CD4-positive, alpha-beta T cell treated with Interferon gamma for 1 hour (primary cell): ENCODE measurements at places on chromosomes 11 and 22.

GRCh38 chr11:34978236-34979191 is 62.1 kb downstream of the PDHX start:
- DNase-seq, result no peak

- DNase-seq, result no peak
Measured at GRCh38 chr11:2321311-2321683, 19.5 kb downstream of the TSPAN32 start.

GRCh38 chr11:105033343-105033742 is 1.6 kb downstream of the CASP1 start:
- peak; percentile 33 for DNase-seq

DNA sequence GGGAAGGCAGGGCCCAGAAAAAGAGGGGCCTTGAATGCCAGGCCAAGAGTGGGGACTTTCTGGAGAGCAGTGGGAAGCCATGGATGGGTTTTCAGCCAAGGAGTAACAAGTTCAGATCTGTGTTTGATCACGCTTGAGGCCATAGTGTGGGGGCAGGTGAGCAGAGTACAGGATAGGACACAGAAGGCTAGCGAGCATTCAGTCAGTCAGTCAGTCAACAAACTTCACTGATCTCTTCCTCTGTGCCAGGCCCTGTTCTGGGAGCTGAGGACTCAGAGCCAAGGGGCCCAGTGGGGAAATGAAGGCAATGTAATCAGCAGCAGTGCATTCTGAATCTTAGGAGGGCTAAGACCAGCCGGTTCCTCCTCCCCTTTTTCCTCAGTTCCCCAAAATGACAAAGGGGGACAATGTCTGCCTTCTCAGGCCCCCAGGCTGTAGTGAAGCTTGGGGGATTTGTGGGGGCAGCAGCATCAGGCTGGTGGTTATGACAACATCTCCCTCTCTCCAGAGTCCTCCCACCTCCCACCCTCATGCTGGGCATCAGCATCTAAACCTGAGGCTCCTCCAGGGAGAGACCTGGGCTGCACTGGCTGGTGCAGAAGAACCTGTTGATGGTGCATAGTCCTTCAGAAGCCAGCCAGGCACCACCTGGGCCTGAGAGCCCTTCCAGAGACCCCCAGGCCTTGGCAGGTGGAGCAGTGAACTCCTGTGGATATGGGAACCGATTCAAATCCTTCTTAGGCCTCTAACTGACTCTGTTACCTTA is 42.9 kb upstream of the TPBGL start:
- no peak for DNase-seq

DNA sequence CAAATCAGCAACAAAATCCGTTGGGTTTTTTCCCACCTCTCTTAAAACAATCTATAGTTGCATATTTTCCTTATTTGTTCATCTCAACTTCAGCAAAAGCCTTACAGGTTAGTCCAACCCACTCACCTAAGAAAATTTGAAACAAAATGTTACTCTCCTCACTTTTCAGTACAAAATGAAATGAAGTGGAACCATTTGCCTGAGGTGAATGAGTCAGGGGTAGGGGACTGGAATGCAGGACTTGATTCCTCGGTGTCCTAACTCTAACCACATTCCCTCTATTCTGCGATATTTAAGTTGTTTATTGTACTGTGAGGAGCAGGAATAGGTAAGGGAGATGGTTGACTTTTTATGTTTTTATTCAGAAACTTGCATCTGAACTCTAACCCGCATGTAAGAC is 16.4 kb downstream of the ATP5MG start:
- no peak for DNase-seq

GRCh38 chr11:60869451-60869825 is 2.1 kb downstream of the ZP1 start:
- DNase-seq, result no peak

- no peak for DNase-seq
Measured at GRCh38 chr11:78350091-78350645, 67.5 kb downstream of the GAB2 start.

DNA sequence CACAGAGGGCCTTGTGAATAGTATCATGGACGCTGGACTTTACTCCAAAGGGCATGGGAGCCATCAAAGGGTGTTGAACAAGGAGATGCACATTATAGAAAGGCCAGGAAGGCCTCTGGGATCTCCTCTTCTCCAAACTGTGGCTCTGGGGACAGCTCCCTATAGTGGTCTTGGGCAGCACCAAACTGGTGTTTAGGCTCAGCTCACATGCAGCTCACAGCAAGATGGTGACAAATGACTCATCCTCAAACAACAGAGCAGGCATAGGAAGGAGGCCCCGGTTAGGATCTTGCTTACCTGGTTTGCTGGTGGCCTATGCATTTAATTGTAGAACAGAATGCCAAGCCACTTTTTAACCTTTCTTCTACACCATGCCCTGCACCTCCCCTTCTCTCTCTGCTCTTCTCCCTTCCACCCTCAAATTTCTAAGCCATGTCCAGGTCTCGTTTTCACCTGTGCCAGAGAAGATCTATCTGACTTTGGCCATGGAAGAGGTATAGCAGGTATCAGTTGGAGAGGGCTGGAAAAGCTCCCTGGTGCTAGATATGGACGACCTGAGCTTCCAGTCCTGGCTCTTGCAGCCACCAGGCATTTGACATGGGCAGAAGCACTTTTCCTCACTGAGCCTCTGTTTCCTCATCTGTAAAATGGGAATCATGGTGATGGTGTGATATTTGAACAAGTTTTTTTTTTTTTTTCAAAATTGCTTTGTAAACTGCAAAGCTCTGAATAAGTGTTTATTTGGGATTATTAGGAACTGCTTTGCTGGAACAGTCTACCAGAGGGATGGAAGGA is 14.4 kb upstream of the EHF start:
- no peak for DNase-seq

DNA sequence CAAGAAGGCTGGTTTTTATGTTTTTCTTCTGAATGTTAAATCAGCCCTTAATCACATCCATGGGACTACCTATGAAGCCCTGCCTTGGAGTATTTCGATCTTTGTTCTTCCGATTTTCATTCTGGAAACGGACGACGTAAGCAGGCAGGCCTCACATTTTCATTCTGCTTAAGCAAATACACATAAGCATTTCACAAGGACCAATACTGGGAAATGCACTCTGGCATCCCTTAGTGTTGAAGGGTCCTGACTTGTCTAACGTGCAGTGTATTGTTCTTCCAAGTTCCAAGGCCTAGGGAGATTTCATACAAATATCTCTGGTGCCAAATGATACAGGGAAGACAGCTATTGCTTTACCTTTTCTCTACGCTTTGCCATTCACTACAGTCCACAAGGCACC is 143.8 kb downstream of the LARGE1 start:
- DNase-seq, result no peak

DNA sequence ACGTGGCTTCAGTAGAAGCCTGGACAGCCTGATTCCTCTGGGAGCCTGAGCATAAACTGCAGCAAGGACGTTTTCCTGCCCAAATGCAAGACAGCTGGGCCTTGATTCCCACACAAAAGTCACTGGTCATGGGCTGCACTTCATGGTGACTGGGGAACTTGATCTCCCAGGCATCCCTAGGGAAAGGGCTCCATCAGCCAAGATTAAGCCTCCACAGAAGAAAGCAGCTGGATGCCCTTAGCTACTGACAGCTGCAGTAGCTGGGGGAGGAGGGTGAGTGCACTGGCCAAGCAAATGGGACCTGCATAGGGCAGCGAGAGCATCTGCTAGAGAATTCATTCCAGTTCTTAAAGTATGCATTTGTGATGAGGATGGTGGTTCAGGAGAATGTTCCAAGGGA is 267.4 kb upstream of the ISX start:
- DNase-seq, result no peak

- DNase-seq, result no peak
Measured at GRCh38 chr11:112617977-112618826, 343.0 kb upstream of the NCAM1 start.

DNA sequence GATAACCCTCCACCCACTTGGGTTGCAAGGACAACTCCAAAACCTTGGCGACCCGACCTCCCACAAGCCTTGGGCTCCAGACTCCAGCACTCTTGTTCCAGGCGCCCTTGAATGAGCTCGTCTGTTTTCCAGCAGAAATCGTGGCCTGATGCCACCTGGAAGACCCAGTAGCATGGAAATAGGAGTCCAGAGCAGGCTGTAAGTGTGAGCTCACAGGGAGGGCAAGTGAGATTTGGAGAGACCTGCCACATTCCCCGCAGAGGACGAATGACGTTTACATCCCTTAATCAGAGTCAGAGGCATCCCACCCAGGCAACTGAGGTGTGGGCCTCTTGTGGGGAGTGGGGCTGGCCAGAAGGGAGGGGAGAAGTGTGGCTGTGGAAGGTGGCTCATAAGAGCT is 71.9 kb downstream of the LDLRAD3 start:
- DNase-seq, result no peak

DNA sequence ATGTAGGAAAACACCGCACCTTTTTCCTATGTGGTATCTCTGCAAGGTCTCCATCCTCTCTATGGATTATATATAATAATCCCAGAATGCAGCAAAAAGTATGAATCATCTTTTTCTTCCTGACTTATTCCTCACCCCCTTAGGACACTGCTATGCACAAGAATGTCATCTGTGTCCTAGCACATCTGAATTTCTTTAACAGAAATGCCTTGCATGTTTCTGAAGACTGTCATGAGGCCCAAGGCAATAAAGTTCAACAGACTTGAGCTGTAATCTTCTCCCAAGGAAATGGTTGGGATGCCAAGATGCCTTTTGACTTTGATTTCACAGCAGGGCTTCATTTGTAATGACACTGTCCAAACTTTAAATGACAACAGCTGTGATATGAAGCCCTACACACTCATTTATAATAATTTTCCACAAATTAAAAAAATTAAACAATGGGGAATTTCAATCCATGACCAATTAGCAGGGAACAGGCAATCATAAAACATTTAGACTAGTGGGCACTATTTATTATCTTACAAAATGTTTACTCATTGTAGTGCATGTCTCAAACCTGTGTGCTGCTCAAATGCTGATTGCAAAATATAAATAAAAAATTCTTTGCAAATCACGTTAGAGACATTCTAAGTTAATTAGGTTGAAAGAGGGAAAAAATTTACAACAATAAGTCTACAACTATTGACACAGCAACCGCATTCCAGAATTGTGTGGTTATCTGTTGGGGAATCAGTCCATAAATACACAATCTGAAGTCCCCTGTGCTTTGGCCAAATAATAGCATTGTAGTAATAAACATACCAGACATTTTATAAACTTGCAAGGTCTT is 242.3 kb downstream of the SWAP70 start:
- no peak for DNase-seq

GRCh38 chr11:70067591-70068341 is 10.4 kb upstream of the ANO1 start:
- DNase-seq, result no peak

GRCh38 chr11:125376856-125377255 is 119.2 kb downstream of the FEZ1 start:
- no peak for DNase-seq

GRCh38 chr11:112267188-112267591 is 6.5 kb upstream of the PLET1 start:
- no peak for DNase-seq

DNA sequence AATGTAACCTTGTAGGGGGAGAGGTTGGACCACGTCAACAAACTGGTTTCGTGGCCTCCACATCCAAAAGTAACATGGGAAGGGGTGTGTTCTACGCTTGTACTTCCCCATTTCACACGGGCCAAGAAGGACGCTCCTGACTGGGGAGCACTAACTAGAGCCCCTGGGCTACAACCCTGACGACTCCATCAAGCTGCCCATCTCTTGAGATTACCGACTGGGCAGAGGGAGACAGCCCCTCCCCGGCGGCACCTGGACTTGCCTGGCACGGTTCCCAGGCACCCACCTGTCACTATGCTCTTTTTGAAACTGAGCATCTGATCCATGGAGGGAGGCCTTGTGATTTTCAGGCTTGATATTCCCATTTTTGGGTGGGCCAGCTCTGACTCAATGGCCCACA is 68.5 kb downstream of the SHANK2 start:
- DNase-seq, result no peak

GRCh38 chr11:116729501-116730240 is 43.1 kb downstream of the BUD13 start:
- no peak for DNase-seq

DNA sequence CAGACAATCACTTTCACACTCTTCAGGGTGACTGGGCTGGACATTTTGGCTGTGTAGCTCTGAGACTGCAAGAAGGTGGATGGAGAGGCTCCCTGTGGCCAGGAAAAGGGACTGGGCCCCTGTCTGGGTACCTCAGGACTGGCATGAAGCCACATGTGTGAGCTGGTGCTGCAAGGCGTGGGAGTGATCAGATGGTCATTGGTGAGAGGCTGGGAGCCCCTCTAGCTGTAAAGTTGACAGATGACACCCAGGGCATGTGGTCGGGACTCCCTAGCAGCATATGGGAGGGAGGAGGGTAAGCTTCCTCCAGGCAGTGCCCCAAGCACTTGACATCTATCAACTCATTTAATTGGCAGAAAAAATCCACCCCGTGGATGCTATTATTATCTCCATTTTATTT is 18.9 kb upstream of the CABP2 start:
- no peak for DNase-seq
